Fibroblast of mammary gland (primary cell): ENCODE measurements at places on chromosomes 1 and 21.

GRCh38 chr1:17949511-17949910, 158.1 kb upstream of the IGSF21 start:
- no peak for DNase-seq

GRCh38 chr1:163063610-163064009, 5.6 kb upstream of the RGS4 start:
- DNase-seq, result no peak

DNA sequence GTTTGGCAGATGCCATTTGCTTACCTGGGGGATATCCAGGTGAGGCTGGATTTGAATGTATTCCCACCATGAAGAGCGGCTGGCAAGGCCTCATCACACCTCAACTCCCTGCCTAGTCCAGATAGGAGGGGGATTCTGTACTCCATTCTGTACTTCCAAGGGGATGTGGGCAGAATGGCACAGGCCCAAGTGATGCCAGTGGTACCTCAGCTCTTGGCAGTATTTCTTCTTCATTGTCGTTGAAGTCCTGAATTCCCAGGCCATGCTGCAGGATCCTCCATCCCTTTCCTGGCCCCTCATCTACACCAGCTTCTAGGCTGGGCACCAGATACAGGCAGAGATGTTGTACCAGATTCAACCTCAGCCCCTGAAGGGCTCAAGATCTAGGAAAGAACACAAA, 47.9 kb downstream of the KLHDC7A start:
- DNase-seq, result no peak

DNA sequence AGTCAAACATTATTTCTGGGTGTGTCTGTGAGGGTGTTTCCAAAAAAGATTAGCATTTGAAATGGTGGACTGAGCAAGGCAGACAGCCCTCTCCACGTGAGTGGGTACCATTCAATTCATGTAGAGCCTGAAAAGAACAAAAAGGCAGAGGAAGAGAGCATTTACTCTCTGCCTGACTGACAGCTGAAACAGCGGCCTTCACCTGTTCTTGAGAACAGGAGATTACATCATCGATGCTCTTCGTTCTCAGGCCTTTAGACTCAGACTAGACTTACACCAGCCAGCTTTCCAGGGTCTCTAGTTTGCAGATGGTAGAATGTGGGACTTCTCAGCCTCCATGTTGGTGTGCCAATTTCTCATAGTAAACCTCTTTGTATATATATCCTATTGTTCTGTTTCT, 302.3 kb downstream of the BACH1 start:
- no peak for DNase-seq

- peak; percentile 47 for DNase-seq
Measured at GRCh38 chr1:240462766-240463395, 149.1 kb downstream of the GREM2 start.

- peak; percentile 77 for DNase-seq
Measured at GRCh38 chr1:243325305-243325890, 69.6 kb downstream of the SDCCAG8 start.

- no peak for DNase-seq
Measured at GRCh38 chr21:30216041-30216723, at the start of gene CLDN8. Gene CLDN8 (minus strand): TSS chr21:30216097. CDS start chr21:30215925, 172 bp downstream.

DNA sequence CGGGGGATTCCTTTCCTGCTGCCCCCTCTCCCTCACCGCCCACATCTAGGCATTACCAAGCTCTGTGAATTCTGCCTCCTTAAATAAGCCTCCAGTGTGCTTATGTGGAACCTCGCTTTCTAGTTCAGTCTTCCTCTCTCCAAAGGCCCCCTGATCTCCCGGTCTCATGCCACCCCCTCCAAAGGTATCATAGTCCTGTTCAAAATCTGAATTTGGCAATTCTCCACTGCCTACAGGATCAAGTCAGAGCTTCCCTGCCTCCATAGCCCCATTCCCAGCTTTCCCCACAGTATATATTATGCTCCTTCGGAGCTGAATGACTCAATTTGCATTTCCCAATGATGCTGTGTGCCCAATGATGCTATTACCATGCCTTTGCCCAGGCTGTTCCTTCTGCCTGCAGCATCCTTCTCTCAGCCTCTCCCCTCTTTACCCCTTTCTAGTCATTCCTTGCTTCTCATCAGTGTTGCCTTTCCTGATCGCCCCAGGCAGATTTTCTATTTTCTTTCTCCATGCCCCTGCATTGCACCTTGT, 1.7 kb downstream of the AZIN2 start:
- peak; percentile 38 for DNase-seq

DNA sequence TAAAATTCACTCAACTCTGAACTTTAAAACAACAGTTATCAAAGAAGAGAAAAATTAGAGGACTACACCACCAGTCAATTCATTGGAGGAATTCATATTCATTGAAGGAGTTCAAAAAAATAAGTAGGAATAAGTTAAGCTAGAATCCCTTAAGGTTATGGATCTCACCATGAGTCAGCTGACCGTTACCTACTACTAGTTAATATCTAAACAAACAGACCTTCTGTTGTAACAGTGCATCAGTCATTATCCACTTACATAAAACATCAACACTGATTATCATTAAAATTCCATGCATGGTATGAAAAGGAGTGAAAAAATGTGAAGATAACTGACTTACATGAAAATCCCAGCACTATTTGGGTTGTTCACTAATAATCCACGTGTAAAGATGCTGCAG, 44.9 kb downstream of the FOXJ3 start:
- peak; percentile 25 for DNase-seq

- DNase-seq, result peak; percentile 3
Measured at GRCh38 chr1:95793893-95794292, 559.9 kb downstream of the RWDD3 start.

GRCh38 chr1:242477944-242478343, 46.6 kb downstream of the PLD5 start:
- DNase-seq, result no peak
